ENCODE measurements at places on chromosomes 16 and 17.
A peak's percentile ranks its signal among the peaks of the same experiment; 100 is the strongest.

DNA sequence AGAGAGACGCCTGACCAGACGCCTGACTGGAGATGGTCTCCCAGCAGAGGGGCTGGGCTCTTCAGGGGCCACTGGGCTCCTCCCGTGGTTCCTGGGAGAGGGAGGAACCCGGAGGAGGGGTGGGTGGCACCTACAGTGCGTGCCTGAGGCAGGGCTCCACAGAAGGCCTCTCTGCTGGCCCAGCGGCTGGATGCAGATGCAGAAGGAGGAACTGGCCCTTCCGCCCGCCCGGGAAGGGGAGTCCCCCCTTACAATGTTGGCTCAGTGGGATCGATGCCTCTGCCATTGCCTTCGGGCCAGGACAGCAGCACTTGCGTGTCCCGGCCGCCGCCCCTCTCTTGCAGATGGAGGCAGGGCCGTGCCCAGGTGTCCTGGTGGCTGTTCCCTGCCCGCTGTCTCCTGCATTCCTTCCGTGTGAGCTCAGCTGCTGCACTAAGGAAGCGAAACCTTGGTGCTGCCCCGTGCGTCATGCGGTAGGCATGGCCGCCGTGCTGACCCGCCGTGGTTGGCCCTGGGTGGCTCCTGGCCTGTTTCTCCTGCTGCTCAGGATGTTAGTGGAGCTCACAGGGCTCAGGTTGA, 15.1 kb downstream of the BAIAP2 start:
- DNase-seq: no peak

GRCh38 chr17:77592106-77592865, 366.2 kb upstream of the TNRC6C start:
- peak; percentile 21 for DNase-seq

- DNase-seq: no peak
Observed at GRCh38 chr16:85349365-85350145, 237.3 kb upstream of the CIBAR2 start.

DNA sequence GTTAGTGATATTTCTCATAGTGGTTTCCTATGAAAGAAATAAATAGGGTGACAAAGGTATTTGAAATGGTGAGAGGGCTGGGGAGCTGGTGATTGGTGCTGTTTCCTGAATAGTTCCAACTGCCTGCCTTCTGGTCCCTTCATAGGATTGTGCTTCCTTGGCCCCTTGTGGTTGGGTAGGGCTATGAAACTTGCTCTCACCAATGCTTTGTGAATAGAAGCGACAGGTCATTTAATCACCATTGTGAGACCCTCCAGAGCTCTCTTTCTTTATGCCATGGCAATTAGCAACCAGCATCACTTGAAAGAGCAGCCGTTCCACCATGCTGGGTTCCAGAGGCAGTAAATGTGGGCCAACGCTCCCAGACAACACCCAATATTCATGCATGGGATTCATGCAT, 23.7 kb upstream of the WWOX start:
- no peak for DNase-seq

Data from D721Med (cell line).